ENCODE measurements at places on chromosomes 6 and 20.

GRCh38 chr20:21573259-21573658, 59.4 kb upstream of the NKX2-2 start:
- no peak for DNase-seq

DNA sequence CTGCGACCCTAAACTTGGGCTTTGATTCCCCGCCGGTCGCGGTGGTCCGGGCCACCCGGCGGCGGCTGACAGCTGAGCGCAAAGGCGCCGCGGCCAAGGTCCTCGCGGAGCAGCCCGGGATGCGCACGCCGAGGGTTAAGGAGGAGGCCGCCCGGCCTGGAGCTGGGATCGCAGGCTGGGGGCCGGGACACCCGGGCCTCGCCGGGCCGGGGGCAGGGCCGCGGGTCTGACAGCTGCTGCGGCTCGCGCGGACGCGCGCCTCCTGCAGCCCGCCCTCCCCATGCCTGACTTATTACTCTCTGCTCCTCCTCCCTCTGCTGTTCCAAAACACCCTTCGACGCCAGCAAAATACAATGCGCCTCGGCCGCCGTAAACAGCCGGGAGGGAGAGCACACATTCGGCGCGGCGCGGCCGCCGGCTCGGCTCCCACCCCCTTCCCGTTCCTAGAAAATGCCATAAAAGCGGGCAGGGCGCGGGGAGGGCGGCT, 746 bp downstream of the BACH2 start:
- peak; percentile 69 for DNase-seq

DNA sequence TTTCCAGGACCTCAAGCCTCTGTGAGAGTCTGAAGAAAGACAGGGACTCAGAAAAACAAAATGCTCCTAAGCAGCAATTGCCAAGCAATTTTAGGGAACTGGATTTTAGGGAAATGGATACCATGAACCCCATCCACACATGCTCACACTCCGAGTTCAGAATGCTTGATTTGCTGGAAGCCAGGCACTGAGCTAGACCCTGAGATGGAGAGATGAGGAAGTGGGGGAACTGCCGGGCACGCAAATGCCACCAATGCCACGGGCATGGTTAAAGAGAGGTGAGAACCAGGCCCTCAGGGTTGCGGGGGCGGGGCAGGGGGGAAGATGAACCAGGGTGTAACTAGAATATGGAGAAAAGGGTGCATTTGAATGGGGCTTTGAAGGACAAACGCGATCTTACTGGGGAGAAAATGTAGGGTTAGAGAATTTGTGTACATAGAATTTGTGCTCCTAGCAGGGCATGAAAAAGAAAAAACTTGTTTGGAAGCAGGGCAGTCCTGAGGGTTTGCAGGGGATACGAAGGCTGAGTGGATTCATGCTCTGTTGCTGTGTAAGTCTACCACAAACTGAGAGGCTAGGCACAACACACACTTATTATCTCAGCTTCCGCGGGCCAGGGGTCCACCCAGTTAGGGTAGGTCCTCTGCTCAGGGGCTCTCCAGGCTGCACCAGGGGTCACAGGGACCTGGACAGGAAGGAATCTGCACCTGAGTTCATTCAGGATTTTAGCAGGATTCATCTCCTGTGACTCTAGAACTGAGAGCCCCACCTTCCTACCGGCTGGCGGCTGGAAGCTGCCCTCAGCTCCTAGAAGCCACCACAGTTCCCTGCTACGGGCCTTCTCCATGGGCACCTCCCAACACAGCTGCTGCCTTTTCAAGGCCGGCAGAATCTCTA, 108.0 kb downstream of the SNX5 start:
- DNase-seq = no peak

DNA sequence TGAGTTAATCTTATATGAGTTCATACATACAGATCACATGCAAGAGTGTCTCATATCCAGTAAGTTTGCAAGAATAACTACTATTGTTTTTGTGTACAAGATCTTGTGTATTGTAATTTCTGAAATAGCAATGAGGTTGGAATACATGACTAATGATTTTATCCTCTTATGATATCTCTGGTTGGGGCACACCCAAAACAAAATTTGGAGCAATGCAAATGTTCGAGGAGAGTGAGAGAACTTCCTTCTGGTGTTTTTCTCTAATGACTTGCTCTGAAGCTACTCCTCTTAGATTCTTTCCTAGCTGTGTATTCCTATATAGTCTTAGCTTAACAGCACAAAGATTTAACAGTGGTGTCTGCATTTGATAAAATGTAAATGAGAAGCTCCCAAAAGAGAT, 252.5 kb downstream of the LAMA2 start:
- no peak for DNase-seq

DNA sequence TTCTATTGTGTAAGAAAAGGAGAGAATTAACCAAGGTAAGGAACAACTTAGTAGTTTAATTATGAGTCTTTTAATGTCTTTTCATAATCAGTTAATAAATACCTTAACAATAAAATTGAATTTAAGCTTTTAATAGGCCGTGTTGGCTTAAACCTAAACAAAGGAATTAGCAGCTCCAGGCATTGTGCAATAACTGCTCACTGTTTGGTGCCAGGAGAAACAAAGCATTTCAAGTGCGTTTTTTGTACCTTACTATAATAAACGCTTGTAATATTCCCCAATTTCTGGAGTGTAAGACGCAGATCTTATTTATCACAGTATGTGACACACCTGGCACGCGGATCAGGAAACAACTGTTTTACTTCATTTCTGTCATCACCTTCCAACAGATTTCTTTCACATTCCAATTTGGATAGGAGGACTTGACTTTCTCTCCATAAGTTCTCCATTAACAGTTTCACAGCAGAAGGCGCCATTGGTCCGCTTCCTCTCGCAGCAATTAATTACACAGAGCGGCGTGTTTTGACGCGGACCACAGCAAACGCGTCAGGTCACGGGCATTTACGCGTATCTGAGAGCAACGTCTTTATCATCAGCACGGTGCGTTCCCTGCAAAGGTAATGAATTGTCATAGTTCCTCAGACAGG, 335.8 kb upstream of the NT5E start:
- DNase-seq = no peak

DNA sequence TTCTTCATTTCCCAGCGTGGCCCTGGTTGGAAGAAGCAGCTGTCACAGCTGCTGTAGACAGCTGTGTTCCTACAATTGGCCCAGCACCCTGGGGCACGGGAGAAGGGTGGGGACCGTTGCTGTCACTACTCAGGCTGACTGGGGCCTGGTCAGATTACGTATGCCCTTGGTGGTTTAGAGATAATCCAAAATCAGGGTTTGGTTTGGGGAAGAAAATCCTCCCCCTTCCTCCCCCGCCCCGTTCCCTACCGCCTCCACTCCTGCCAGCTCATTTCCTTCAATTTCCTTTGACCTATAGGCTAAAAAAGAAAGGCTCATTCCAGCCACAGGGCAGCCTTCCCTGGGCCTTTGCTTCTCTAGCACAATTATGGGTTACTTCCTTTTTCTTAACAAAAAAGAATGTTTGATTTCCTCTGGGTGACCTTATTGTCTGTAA, 292.7 kb downstream of the ESR1 start:
- no peak for DNase-seq

GRCh38 chr20:3755814-3756480, 11.6 kb downstream of the ADISSP start:
- DNase-seq = no peak

DNA sequence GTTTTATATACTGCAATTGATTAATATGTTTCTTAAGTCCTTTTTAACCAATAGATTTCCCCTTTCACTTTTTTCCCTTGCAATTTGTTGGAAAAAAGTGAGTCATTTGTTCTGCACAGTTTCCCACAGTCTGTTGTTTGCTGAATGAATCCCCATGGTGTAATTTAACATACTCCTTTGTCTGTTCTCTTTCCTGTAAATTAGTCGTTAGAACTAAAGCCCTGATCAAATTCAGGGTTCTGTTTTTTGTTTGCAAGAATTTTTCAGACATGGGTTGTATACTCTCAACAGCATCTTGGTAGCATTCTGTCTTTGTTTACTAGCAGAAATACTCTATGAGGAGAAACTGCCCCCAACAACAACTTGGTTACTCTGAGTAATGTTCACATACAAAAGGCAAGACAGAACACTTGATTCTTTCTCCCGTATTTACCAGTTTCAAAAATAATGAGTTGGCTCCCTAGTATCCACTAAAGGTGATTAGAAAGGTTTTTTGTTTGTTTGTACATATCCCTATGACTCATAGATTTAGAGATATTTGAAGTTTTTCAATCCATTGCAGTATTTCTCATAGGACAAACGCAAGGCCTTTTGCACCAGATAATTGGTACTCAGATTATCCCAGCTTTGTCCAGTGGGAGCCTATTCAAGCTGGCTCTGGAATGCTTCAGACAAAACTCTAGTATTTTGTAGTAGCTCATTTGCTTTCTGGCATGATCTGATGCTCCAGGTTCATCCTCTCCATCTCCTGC, 16.5 kb downstream of the BLOC1S5 start:
- DNase-seq = no peak

DNA sequence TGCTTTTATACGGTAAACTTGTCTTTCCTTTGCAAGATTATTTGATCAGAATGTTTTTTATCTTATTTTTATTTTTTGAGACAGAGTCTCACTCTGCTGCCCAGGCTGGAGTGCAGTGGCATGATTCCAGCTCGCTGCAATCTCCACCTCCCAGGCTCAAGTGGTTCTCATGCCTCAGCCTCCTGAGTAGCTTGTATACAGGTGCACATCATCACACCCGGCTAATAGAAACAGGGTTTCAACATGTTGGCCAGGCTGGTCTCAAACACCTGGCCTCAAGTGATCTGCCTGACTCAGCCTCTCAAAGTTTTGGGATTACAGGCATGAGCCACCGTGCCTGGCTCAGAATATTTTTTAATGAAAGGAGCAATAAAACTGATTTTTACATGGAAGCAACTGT, 8.9 kb upstream of the LPIN3 start:
- DNase-seq = no peak

- DNase-seq = no peak
These were observed 532.6 kb upstream of the JARID2 start for GRCh38 chr6:14713008-14713960.

DNA sequence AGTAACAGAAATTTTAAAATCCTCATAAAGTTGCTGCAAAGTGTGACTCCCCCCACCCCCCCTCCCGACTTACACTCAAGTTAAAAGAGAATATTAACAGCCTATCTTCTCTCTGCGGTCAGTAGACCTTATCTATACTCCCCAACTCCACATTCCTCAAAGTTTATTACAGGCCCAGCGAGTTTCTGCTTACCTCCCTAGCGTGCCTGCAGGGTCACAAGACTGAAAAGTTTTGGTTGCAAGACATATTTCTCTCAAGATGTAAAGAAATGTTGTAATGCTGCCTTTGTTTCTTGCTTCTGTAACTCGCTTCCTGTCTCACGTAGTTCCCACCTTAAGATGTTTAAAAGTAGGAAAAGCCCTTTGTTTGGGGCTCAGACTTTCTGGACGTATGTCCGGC, 699.6 kb downstream of the PHF3 start:
- no peak for DNase-seq

DNA sequence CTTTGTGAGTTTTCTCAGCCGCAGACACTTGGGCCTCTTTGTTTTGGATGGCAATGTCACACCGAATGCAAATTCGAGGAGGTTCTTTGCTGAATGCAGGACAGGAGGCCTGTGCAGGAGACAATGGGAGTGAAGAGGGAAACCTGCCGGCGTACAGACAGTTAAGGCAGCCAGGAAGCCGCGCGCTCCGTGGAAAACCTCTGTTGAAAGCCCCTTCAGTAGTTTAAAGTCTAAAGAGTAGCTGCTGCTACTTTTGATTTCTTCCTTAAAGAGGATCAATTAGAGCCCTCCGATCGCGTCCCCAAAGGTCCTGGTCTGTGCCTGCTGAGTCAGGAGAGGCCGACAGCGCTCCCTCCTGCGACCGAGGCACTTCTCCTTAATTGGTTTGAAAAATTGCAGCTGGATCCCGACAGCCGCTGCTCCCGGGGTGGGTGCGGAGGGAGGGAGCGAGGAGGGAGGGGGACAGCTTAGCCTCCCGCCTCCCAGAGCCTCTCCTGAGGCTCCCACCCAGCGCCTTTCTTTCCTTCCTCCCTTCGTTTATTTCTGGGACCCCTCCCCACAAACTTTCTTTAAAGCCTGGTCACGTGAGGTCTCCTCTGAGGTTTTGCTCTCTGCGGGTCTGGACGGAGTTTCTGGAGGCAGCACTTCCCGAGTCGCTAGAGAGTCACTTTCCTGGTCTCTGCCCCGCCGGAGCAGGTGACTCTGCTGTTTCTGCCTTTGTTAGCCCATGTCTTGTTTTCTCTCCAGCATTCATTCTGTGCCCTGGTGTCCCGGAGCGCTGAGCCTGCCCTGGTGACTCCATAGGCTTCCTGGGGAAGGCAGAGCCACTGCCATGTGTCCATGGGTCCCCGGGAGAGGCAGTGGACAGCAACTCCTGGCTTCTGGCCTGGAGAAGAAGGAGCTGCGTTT, 22.3 kb upstream of the RPP40 start:
- no peak for DNase-seq

DNA sequence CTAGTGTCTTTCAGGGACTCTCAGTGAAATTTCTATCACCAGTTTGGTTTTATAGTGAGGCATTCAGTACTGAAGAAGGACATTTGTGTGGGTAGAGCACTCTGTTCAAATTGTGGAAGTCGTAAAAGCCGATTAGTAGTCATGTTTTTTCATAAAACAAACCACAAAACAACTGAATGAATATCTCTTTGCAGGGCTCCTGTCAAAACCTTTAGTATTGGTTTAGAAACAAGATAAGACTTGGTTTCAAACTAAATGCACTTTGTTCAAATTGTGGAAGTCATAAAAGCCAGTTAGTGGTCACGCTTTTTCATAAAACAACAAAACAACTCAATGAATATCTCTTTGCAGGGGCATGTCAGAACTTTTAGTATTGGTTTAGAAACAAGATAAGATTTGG, 23.8 kb downstream of the ADGRF4 start:
- no peak for DNase-seq

- DNase-seq = no peak
These were observed 52.1 kb downstream of the RIPOR2 start for GRCh38 chr6:24883618-24884017.

GRCh38 chr6:3061501-3061941, 6.8 kb upstream of the RIPK1 start:
- no peak for DNase-seq

DNA sequence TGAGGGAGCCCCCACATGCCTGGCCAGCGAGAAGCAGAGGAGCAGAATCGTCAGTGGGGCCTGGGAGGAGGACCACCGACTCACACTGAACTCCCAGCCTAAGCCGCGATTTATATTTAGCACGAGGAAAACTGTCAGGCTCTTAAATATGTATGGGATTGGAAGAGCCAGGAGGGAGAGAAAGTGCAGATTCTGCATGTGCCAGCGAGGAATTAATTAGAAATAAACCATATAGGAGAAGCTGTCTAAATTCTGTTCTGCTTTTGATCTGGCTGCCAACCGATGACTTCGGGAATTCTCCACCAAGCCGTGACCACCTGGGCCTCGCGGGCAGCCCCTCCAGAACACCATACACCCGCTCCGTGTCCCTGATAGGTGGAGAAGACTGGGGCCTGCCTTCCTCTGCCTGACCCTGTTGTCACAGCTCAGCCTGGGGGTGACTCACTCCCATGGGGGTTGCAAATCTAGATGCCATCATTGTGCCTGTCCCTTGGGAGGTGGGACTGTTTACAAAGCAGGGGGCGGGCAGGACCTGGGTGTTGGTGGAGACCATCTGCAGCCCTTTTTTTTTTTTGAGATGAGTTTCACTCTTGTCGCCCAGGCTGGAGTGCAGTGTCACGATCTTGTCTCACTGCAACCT, 91.1 kb upstream of the PMEPA1 start:
- no peak for DNase-seq

- no peak for DNase-seq
These were observed 33.3 kb upstream of the TGM2 start for GRCh38 chr20:38198238-38198861.

- peak; percentile 21 for DNase-seq
These were observed 5.4 kb upstream of the FBXO30 start for GRCh38 chr6:145819994-145820393.

- DNase-seq = no peak
These were observed 17.4 kb upstream of the PRDM13 start for GRCh38 chr6:99589290-99589672.

Data from CD4-positive, alpha-beta T cell treated with Interleukin-10 for 1 hour (primary cell).